Stimulated activated naive CD4-positive, alpha-beta T cell (primary cell): ENCODE measurements at places on chromosomes 3 and 15.
A peak's percentile ranks its signal among the peaks of the same experiment; 100 is the strongest.

DNA sequence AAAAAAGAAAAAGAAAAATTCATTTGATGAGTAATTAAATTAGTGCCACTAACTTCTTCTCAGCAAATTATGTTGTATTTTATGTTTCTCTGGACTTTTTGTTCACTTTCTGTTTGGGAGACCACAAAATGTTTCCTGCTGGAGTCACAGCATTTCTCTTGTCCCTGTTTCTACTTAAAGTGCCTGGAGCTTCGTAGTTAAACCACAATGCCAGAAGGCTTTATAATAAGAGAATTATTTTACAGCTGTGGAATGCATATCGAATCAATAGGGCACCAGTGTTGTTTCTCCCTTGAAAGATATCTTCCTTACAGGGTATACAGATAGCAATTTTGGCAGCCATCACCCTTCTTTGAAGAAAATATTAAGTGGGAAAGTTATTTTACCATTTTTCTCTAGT lies 3.2 kb downstream of the DTWD1 start:
- DNase-seq = no peak

- DNase-seq = no peak
Measured at GRCh38 chr15:84953136-84953535, 28.5 kb upstream of the PDE8A start.

GRCh38 chr15:90086868-90087268 lies 15.4 kb downstream of the IDH2 start:
- DNase-seq = peak; percentile 16

DNA sequence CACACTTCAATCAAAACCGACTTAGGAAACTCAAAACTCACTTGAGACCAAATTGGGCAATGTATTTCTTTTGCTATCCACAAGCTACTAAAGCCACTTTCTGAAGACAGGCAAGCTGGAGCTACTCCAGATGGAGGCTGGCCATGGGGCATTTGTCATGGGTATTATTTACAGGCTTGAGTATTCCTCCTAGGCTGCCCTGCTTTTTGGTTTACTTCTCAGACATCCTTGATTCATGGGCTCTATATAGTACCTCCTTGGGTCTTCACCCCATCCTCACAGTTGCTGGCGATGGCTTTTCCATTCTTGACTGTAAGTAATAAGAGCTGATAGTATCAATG lies 18.6 kb upstream of the SYNM start:
- no peak for DNase-seq

GRCh38 chr3:156109989-156110388 lies 10.4 kb upstream of the KCNAB1 start:
- DNase-seq = no peak

DNA sequence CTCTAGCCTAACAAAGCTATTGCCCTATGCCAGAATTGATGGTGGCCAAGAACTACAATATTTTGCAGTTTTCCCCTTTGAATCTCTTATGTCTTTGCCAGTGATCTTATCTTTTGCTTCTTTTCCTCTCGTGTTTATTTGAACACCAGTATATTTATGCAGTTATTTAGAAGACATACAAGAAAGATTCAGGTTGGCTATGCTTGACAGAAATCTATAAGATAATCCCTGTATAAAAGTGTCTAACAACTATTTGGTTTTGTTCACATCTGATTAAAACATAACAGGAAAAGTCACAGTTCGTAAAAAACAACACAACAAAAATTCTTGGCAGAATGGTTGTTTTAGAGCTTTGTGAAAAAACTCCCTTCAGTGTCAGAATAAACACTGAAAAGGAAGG lies 63.7 kb downstream of the SEMA6D start:
- no peak for DNase-seq

DNA sequence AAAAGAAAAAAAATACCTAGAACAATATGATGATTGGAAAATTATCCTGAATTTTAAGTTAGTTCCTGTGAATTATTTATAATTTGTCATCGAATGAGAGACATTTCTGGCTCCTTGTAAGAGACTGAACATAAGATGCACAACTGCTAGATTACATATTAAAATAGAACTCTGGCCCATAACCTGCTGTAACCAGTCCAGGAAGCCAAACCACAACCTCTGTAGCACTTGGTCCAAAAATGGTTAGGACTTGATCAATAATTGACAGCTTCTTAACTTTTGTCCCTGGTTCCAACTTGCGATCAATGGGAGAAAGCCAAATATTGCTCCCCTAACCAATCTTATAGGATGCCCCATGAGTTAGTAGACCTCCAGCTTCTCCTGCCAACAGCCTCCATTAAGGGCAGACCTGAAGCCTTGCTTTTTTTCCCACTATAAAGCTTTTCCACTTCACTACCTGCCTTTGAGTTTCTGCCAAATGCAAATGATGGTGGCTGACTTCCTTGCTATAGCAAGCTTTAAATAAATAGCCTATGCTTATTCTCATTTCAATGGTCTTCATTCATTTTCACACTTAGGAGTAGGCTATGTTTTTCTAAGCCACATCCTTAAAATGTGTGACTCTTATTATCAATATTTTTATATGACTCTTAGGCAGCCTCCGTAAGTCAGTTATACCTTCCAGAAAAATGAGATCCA lies 224.0 kb upstream of the ARHGEF26 start:
- DNase-seq = no peak

- no peak for DNase-seq
Measured at GRCh38 chr3:152151216-152151876, 117.4 kb upstream of the MBNL1 start.

DNA sequence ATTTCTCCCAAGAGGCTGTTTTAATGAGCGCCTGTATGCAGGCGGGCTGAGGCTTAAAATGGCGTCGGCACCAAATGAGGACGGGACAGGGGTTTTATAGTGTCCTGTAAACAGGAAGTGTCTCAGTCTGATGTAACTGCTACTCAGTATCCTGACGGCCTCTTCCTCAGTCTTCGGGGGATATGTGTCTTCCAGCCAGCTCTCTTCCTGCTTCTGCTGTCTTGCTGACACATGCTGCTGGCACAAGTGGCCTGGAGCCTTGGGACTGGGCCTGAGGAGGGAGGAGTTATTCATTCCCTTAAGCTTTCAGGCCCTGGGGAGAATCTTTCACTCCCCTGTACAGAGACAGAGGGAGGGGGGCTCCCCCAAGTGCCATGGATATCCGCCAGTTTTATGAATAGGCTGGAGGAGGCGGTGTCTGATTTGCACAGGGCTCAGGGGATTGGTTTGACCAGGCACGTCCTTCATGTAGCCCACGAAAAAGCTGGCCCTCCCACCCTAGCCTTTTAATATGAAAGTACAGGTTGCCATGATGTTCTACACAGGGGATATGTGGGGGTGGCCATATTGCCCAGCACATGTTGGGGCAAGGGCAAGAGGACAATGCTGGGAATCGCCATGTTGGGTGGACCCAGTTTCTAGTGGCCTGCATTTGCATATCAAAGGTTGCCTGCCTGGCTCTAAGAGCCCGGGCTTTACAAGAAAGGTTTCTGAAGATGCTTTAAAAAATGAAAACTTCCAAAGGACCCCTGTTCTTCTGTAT lies 19.9 kb downstream of the NDUFB4 start:
- DNase-seq = no peak

DNA sequence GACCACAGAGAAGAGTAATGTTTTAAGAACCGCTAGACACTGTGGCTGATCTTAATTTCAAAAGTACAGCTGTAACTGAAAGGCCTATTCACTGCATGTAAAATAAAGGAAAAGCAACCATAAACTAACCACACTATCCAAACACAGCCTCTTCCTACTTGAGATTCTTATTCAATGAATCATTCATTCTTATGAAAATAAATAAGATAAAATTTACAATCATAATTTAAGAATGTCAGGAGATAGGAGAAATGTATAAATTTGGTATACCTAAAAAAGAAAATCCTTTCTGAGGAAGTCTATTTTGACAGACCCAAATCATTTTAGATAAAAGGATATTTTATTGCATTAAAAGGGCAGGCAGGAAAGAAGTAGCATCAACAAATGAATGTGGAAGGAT lies 533.5 kb upstream of the ZNF385D start:
- DNase-seq = no peak

DNA sequence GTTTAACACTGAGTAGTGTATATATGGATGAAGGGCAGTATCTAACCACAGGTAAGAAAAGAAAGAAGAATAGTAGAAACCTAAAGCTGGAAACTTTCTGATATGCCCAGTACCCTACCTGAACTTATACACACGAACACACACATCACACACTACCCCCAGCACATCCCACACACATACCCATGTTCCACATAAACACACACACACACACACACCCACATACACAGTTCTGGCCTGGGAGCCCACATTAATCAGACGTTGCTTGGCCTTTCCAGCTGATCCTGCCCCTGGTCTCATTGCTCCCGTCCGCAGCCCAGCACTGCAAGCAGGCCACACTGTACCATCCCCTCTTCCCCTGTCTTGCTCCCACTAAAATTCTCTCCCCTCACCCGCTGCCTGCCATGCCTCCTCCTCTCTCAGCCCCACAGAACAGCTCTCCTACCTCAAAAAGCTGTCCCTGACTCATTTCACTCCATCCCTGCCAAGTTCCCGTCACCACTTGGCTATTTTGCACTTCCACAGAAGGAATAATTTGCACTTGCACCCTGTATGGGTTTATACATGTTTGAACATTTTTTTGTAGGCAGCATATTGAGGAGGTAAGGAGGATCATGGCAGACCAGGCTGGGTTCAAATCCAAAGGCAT lies 185.8 kb upstream of the PPP2R3A start:
- DNase-seq = no peak

DNA sequence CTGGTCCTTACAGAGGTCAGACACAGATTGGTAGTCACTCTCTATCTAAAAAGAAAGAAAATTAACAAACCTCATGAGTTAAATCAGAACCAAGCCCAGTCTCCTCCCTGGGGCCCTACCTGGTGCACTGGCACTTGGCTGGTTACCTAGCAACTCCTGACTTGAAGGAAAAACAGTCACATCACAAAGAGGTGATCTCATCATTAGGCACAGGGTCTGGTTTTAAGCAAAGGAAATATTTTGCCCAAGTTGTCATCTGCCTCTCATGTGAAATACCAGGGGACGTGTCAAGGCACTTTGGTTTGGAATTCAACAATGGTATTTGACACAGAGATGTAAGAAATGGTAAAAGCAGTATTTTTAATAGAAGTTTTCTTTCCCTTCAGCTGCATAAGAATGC lies 47.7 kb upstream of the FMN1 start:
- no peak for DNase-seq

GRCh38 chr3:117130222-117130621 lies 420.6 kb downstream of the TUSC7 start:
- no peak for DNase-seq

- DNase-seq = peak; percentile 25
Measured at GRCh38 chr3:102092617-102093466, 243.5 kb downstream of the NFKBIZ start.

GRCh38 chr15:84400820-84401219 lies 165.2 kb downstream of the GOLGA6L4 start:
- DNase-seq = no peak

GRCh38 chr15:48628832-48629231 lies 16.7 kb downstream of the FBN1 start:
- no peak for DNase-seq

- no peak for DNase-seq
Measured at GRCh38 chr3:195811756-195812155, at the start of gene MUC4. Gene MUC4 (minus strand): TSS chr3:195811929. CDS start chr3:195811817, 112 bp downstream.

DNA sequence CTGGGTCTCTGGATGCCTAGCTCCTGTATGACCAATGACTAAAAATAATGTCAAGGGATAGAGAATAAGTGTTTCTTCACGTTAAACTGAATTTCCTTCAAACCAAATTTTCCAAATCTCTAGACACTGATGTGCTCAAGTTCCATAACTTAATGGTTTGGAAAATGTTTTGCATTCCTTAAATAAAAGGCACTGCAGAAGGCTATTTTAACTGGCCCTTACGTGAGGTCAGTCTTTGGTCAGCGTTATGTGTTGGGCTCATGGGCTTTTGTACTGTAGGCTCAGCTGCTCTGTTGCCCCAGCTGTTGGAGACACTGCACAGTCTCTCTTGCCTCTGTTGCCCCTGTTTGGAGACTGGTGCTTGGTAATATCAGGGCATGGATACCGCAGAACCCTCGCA lies 188.5 kb downstream of the TPRG1 start:
- no peak for DNase-seq

DNA sequence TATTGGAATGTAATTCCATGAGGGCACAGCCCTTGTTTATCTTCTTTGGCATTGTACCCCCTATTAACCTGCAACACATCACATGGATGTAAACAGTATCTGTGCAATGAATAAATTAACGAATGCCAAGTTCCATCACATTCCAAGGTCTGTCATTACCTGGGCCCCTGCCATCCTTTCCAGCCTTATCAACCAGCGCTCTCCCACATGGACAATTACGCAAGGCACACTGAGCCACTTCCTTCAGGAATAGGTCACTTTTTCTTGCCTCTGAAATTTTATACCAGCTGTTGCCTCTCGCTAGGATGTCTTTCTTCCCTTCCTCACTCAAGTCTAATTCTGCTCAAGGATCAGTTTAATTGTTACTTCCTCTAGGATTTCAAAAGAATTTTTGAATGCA lies 1051.8 kb upstream of the CFAP20DC start:
- DNase-seq = no peak

- DNase-seq = no peak
Measured at GRCh38 chr3:124586126-124587052, 143.9 kb upstream of the UMPS start.
